ENCODE measurements at places on chromosomes 13 and 19.

- DNase-seq, result no peak
Observed at GRCh38 chr19:17767559-17767958, 16.3 kb downstream of the FCHO1 start.

DNA sequence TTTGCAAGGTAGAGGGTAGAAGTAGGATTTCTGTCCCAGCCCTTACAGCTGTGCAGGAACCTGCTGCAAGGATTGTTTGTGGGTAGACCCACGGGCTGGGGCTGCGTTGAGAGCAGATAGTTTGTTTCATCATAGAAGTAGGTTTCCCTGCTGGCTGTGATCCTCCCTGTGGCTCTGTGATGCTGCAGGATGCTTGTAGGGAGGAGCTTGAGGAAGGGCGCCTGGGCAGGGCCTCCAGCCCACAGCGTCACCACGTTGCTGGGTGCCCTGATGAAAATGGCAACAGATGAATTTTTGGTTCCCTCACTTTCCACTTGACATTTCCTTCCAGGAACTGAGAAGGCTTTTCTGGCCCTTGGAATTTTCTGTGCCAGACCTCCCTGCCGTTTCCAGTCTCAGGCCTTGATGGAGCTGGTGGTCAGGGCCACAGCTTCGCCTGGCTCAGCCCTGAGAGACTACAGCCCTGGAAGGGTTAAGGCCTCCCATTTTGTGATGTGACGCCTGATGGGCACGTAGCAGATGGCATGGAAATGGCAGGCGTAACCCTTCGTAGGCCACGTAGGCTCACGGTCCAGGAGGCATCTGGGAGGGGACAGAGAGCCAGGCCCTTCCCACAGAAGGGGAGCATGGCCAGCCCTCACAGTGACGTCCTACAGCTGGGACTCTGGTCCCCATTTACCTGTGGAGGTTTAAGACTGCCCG, 42.2 kb downstream of the GATAD2A start:
- no peak for DNase-seq

DNA sequence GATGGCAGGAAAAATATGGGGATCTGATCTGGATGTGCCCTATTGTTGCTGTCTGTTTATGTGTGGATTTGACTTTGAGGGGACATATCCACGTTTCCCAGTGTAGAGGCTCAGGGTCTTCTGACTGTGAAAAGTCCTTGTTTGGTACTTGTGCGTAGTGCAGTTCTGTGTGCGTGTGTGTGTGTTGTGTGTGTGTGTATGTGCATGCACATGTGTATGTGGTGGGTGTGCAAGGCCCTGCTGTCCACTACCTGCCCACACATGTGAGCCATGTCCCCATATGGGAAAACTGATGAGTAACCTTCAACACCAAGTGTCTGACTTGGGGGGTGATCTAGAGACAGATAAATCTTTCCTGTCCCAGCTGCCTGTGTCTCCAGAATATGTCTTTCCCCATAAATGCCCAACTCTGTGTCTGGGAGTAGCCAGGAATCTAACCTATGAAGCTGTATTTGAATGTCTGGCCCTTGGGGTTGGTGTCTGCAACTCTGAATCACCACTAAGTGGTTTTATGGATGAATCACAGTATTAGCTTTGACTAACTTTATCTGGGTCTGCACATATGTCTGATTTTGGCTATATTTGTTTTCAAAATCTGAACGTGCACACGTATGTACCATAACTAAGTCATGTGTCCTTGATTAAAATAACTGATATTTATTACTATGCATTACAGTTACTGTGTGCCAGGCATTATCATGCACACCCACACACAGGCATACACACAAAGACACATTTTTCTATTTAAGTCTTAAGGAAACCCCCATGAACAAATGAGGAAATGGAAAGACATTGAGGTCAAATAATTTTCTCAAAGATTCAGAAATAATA, 17.4 kb downstream of the KLK2 start:
- DNase-seq, result peak; percentile 12

- no peak for DNase-seq
Observed at GRCh38 chr13:70893832-70894231, 785.6 kb upstream of the KLHL1 start.

DNA sequence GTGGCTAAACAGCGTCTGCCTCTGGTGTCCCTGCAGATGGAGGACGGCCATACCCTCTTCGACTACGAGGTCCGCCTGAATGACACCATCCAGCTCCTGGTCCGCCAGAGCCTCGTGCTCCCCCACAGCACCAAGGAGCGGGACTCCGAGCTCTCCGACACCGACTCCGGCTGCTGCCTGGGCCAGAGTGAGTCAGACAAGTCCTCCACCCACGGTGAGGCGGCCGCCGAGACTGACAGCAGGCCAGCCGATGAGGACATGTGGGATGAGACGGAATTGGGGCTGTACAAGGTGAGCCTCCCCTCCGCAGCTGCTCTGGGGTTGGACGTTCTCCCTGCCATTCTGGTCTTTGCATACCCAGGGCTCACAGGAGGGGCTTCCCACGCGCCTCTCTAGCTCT, 19.9 kb downstream of the UHRF1 start:
- no peak for DNase-seq

DNA sequence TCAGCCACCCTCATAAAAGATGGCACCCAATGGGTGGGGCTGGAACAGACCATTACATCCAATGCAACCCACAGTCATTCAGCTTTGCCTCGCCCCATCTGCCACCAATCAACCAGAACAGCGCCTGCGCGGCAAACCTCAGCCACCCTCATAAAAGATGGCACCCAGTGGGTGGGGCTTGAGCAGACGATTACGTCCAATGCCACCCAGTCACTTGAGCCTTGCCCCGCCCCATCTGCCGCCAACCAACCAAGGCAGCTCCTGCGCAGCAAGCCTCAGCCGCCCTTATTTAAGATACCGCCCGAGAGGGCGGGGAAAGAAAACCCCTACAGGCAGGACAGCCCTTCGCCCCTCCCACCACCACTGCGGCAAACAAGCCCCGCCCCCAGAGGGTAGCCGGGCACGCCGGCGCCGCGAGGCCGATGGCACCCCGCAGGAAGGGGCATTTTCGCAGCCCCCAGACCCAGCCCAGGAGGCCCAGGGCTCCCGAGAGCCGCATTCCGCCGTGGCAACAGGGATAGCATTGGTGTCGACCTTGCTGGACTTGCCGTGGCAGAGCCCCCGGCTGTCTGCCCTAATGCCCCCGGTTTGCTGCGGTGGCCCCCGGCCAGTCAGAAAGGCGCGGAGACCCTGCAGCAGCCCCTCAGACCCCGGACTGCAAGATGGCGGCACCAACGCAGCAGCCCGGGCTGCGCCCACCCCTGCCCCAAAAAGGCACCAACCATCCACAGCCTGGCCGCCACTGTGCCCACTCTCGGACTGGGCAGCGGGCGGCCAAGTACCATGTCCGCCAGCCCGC, 675 bp downstream of the PEG3 start:
- DNase-seq, result peak; percentile 92

DNA sequence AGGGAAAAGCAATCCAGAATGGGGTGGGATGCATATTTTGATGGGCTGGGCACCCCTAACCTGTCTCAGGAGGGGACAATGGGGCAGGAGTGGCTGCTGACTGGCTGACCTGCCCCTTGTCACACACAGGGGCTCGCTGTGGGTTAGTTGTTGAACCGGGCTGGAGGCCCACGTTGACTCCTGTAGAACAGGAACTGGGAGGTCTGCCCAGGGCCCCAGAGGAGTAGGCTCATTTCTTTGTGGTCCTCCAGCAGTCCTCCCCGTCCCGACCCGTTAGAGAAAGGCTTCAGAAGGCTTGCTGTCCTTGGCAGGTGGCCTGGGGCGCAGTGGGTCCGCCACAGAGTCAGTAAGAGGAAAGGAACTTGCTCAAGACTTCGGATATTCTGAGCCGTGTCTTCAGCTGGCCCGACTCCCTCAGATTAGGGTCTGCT, 70.1 kb downstream of the COL4A1 start:
- DNase-seq, result no peak

GRCh38 chr13:105627270-105627669, 908.2 kb downstream of the EFNB2 start:
- no peak for DNase-seq

GRCh38 chr13:110536006-110536693, 25.4 kb downstream of the RAB20 start:
- DNase-seq, result no peak

DNA sequence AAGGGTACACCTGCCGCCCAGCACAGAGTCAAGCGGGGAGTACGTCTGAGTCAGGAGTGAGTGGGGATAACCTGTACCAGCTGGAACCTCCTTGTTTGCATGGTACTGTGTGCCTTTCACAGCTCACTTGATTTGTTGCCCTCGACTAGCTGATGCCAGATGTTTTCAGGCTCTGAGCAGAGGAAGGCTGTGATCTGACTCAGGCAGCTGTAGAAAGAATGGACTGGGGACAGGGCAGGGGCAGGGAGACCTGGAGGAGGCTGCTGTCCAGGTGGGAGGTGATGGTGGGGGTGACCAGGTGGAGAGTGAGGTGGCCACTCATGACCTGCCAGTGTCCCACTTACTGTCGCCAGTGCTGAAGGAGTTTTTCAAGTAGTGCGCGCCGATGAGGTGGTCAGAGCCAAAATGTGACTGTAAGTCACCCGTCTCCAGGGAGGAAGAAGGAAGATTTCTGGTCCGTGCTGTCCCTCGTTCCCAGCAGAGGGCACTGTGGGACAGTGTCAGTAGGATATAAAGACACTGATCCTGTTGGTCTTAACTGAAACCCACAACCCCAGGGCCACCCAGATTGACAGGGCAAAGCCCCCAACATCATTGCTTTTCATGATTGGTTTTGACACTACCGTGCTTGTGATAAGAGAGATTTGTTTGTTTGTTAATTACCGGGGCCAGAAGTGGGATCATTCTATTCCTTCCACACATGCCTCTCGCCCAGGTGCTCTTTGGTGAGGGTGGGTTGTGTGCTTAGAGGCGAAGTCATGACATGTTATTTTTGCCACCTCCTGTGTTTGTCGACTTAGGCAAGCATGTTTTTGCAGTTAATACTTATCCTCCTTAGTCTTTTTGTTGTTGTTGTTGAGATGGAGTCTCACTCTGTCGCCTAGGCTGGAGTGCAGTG, 128.4 kb downstream of the DPF1 start:
- DNase-seq, result peak; percentile 54

DNA sequence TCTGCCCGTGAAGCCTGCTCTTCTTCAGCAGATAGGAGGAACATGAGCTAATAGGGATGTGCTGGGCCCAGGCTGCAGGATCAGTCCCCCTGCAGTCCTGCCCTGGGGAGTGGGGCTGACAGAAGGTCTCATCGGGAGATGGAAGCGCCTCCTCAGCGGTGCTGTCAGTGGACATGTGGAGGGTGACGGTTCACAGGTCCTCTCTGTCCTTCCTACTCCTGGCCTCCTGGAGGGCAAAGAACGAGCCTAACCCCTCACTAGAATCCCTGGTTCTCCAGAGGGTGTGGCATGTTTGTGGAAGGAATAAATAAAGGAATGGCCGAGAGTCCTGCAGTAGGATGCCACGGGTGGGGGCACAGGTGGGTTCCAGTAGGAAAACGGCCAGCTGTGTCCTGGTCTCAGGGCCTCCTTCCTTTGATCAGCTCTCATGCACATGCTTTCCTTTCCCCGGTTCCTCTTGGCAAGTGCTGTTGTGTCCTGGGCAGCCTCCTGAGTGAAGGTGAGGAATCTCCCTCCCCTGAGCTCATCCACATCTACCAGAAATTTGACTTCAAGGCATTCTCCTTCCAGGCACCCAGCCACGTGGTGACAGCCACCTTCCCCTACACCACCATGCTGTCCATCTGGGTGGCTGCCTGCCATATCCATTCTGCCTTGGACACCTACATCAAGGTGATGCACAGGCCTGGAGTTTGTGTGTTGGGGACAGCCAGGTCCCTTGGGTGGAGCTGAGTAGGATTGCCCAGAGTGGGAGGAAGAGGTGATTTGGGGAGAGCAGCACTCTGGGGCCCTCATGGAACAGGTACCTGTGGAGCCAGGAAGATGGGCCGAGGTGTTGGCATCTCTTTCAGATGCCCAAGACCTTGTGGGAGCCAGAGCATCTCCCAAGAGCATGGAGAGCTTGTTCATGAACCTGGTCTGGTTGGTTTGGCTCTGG, 28.6 kb upstream of the ZNF492 start:
- no peak for DNase-seq

- DNase-seq, result no peak
Observed at GRCh38 chr13:30121666-30122065, 185.7 kb downstream of the KATNAL1 start.

DNA sequence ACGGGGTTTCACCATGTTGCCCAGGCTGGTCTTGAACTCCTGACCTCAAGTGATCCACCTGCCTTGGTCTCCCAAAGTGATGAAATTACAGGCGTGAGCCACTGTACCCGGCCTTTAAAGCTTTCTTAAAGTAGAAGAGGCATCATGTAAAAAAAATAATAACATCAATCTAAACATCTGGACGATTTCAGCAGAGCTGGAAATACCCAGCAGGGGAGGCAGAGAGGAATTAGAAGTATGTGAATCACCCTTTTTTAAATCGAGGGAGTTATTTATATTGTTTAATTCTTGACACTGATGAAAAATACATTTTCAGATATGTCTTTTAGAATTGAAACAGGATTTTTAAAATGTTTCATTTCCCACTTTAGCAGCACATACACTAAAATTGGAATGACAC, 37.4 kb upstream of the MTIF3 start:
- DNase-seq, result no peak

GRCh38 chr13:85303630-85304029, 495.6 kb downstream of the SLITRK6 start:
- DNase-seq, result no peak

- no peak for DNase-seq
Observed at GRCh38 chr13:90276216-90276615, 1071.3 kb upstream of the MIR17HG start.

DNA sequence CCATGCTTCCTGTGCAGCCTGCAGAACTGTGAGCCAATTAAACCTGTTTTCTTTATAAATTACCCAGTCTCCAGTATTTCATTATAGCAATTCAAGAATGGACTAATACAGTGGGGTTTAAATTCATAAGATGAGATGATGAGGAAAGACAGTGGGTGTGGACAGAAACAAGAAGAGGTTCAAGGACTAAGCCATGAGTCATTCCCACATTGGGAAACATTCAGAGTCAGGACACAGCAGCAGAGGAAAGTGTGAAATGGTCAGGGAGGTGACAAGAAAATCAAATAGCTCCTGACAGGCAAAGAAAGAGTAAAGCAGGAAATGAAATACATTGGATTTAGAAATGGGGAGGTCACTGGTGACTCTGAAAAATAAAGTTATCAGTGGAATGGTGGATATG, 9.1 kb downstream of the ZNF841 start:
- no peak for DNase-seq

- no peak for DNase-seq
Observed at GRCh38 chr19:11300811-11301120, 4.8 kb downstream of the TSPAN16 start.

- no peak for DNase-seq
Observed at GRCh38 chr19:56099638-56100539, 21.2 kb downstream of the ZNF787 start.

GRCh38 chr19:45424191-45425058, 708 bp upstream of the ERCC1 start:
- peak; percentile 94 for DNase-seq

Measured in fibroblast of skin of right quadriceps (primary cell).